ENCODE measurements at places on chromosomes 16 and 17.
A peak's percentile ranks its signal among the peaks of the same experiment; 100 is the strongest.

DNA sequence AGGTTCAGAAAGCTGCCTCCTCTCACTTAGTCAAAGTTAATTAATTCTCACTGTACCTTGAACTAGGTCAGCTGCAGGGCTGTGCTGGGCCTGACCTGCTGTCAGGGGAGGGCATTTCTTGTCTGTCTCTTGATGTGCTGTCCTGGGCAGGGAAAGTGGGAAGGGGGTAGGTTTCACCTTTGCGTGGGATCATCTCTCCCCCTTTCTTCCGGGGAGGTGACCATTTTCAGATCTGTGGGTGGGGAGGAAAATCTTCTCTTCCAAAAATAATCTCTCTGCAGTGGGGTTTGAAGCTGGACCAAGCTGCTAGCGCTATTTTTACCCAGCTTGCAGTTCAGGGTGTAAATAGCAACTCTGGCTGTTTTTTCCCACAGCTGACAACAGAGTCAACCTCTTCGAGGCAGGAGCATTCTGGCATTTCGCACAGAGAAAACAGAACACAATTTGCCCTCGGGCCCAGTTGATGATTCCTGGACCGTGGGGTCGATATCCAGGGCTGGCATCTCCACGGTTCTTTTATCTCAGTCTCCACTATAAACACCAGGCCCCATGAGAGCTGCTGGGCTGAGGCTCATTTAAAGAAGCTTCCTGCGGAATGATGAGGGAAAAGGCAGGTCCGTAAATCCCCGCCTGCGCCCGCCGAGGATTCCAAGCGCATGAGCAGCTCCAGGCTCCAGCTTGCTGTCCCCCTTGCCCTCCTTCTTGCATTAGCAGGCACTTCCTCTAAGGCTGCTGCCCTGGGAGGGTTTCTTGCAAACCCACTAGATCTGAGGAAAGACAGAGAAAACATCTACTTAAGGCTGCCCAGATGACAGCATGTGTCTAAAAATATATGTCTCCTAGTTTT is 93.9 kb downstream of the YPEL2 start:
- DNase-seq, result no peak

GRCh38 chr16:29836623-29837022 is 16.4 kb downstream of the MVP start:
- no peak for DNase-seq

DNA sequence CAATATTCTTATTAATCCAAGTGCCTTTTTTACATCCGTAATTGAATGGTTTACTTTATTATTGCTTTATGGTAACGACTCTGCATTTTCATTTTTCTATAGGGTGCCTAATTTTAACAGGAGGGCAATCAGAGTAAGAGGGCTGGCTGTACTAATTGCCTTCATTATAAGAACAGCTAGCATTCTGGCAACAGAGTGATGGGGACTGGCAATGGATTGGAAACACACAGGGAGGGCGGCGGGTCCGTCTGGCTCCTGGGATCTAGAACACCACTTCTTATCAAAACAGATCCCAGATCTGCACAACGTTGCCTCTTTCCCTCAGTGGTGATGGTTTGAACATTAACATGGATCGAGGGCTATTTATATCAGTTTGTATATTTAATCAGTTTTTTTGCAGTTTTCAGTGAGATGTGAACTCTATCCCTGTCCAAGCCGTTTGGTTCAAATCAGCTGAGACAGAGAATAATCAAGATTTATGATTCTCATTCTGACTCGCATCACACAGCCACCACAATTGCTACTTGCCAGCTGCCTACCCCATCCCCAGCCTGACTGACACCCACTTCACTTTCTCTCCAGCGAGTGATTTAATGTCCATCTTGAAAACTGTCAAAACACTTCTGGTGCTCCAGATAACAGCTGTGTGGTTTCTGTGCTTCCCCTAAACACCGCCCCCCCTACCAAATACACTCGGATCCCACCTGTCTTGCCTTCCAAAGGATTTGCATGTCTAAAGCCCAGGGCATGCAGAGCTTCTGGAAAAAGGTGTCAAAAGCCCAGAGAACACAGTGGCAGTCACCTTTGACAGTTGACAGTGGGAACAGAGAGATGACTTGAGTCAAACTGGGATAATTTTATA is 327.9 kb downstream of the HS3ST4 start:
- DNase-seq, result no peak

- DNase-seq, result no peak
Observed at GRCh38 chr17:35901631-35902175, 21.5 kb upstream of the CCL5 start.

- DNase-seq, result no peak
Observed at GRCh38 chr16:88806491-88807111, 3.0 kb downstream of the CDT1 start.

DNA sequence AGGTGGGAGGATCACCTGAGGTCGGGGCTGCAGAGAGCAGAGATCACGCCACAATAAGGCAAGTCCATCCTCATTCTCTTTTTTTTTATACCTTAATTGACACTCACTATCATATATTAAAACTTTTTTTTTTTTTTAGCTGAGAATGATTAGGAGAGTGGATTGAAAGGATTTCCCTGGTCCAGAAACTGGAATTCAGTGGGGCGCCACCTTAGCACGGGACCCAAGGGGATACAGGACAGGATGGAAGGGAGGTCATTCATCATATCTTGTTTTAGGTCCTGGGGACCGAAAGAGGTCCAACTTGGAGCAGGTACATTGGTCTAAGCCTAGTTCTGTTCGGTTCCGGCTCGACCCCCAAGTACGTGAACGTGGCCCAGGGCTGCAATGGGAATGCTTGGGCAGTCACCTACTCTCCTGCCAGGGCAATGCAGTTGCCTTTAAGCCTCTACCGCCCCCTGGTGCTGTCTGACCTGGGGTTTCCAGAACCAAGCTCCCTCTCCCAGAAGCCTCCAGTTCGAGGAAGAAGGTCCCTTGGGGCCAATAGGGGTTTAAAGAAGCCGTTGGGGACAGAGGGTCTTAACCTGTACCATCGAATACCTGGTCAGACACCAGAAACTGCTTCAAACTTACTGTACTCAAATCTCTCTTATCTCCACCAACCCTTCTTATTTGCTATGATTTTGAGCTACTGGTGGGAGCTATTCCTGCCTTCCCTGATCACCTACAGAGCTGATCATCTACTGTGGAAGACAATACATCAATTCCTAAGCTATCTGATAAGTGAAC is 19.9 kb upstream of the GPATCH8 start:
- peak; percentile 18 for DNase-seq

- no peak for DNase-seq
Observed at GRCh38 chr17:17376362-17376761, 73.2 kb downstream of the NT5M start.

All from NCI-H2029 (cell line).